Left colon (tissue), 2 donors: ENCODE measurements at places on chromosomes 4 and X. TPM values are rescaled to one million over a fixed set of nuclear protein-coding genes. Genes with fewer than 3 reads are reported as not detected.

NEUROG2 gene
- total RNA-seq, result not detected

TRIM60 gene
- not detected for total RNA-seq

RADX gene
- 1.1 TPM for total RNA-seq

TRIM61 gene
- 0.20 TPM for total RNA-seq

MTCP1 gene
- 13.9 TPM for total RNA-seq

MUC7 gene
- total RNA-seq, result not detected

ANTXR2 gene
- 135 TPM for total RNA-seq

CUL4B gene
- 33.8 TPM for total RNA-seq

PCDH10 gene
- 0.89 TPM for total RNA-seq

SLC26A1 gene
- 1.6 TPM for total RNA-seq

SASH3 gene
- total RNA-seq, result 1.3 TPM

CHRDL1 gene
- total RNA-seq, result 33.1 TPM

GUCY1B1 gene
- total RNA-seq, result 1.0 TPM

NPY5R gene
- 0.70 TPM for total RNA-seq

SLC9B1 gene
- 0.46 TPM for total RNA-seq

CXorf65 gene
- total RNA-seq, result not detected

PABPC1L2A gene
- total RNA-seq, result not detected

SHROOM2 gene
- total RNA-seq, result 8.1 TPM

MAMLD1 gene
- total RNA-seq, result 0.76 TPM

JCHAIN gene
- 909 TPM for total RNA-seq

ENPP6 gene
- total RNA-seq, result 0.24 TPM

TBC1D8B gene
- total RNA-seq, result 13.1 TPM
